ENCODE measurements at places on chromosomes 1 and 21. TPM values are rescaled to one million over a fixed set of nuclear protein-coding genes. Genes with fewer than 3 reads are reported as not detected.
A peak's percentile ranks its signal among the peaks of the same experiment; 100 is the strongest.

RFX5 gene
- 87.5 TPM for total RNA-seq

CASQ1 gene
- total RNA-seq: not detected

GUCA2B gene
- not detected for total RNA-seq

FASLG gene
- not detected for total RNA-seq

AVPR1B gene
- not detected for total RNA-seq

LCE2B gene
- not detected for total RNA-seq

C8B gene
- total RNA-seq: not detected

GRCh38 chr1:61612602-61613001 is 112.3 kb downstream of the TM2D1 start:
- no peak for DNase-seq

DNA sequence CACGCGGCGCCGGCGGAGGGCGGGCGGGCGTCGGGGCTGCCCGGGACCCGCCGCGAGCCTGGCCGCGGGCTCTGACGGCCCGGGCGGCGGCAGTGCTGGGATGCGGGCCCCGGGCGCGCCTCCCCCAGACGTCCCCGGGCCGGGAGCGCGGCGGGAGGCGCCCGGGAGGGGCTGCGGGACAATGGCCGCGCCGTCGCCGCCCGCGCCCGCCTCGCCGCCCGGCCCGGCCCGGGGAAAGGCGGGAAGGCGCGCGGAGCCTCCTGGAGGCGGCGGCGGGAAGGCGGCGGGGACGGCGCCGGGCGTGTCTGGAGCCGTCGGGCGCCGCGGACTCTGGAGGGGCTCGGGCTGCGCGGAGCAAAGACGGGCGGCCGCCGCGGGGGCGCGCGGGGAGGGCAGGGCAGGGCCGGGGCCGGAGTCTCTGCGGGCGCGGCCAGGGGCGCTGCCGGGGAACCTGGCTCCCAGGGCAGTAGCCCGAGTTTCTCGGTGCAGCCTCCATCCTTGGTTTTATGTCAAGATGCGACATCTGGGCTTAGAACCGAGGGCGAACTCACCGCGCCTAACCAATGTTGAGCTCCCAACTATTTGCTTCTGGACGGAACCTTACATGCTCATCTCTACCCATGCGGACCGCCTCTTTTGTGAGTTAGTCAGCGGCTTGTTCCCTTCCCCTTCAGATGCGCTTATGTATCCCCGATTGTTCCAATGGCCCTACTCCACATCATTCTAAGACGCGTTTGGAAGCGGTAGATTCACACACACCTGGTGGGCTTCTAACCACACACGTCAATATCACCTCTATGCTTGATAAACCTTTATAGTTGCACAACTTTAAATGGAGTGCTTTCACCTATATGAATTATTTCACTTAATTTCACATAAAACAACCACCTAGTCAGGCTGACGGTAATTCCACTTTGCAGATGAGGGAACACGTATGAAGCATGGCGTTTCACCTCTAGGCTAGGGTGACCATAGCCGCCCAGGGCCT is 651 bp downstream of the ZBTB8A start:
- DNase-seq: peak; percentile 89

DNA sequence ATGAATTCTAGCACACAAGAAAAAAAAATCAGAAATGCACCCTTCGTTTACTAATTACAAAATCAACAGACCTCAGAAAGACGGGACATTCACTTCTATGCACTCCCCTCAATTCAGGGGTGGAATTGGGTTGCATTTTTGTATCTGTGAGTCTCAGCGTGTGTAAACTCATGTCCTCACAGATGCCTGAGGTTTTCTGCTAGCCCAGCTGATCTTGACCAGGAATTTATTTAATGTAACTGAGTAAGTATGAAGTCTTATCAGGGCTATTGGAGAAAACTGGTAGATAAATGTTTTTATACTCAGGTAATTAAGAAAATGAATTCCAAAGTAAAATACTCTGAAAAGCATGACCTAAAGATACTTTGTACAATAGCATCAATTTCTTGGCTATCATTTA is 167.7 kb downstream of the RUNX1 start:
- DNase-seq: no peak

- no peak for DNase-seq
Measured at GRCh38 chr1:117013309-117013858, 11.8 kb downstream of the CD101 start.

GRCh38 chr21:33994373-33994772 is 78.8 kb upstream of the ATP5PO start:
- no peak for DNase-seq

DNA sequence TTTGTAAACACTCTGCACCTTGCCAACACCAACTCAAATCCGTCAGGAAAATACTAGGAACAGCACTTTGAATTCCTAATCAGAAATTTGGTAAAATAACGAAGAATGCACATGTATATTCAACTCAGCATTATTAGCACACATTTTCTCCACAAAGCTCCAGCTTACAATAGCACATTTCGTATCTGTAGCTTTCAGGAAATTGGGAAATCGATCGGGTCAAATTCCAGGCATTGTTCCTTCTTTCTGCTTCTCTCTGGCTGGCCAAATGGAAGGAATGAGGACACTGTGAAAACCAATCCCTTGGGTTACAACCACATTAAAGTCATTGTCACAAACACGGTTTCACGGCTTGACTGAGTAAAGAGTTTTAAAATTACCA is 58.6 kb downstream of the NPHP4 start:
- no peak for DNase-seq

DNA sequence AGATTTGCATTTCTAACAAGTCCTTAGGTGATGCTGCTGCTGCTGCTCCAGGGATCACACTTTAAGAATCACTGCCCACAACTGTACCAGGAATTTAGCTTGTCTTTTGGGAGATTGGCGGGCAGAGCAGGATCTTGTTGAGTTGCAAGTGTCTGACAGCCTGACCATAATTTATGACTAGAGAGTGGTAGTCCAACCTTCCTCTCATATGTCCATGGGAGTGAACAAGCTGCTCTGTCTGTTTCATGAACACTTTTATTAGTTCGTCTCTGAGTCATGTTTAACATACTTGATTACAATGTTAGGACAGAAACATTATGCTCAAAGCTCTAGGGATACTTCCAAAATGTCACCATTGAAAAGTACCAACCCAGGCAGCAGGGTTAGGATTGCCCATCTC is 169.6 kb downstream of the TGFB2 start:
- no peak for DNase-seq

DNA sequence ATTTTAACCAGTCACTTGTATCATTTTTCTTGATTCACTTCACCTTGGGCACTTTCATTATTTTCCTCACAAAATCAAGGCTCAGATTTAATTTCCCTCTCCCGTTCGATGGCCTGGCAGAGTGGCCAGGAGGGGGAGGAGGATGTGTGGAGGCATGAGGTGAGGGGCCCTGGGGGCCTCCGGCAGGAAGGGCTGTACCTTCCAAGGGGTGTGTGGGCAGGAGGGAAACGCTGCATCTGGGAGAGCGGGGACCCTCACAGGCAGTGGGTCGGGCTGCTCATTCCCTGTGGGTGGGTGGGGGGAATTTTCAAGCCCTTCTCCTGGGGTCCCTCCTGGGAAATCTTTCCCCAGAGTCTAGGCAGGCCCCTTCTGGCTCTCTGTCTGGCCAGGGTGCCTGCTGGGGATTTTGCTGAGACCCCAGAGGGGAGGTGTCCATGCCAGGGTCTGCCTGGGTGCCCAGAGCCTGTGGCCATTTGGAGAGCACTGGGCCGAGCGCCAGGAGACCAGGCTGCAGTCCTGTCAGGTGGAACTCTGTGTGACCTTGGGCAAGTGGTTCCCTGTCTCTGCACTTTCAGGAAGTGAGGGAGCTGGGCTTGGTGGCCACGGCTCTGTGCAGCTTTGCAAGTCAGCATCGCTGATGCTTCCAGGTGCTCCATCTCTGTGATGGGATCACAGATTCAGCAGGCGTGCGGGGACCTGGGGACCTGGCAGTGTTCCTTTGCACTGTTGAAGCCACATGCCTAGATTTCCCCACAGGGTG is 81.9 kb upstream of the C1orf174 start:
- DNase-seq: no peak

DNA sequence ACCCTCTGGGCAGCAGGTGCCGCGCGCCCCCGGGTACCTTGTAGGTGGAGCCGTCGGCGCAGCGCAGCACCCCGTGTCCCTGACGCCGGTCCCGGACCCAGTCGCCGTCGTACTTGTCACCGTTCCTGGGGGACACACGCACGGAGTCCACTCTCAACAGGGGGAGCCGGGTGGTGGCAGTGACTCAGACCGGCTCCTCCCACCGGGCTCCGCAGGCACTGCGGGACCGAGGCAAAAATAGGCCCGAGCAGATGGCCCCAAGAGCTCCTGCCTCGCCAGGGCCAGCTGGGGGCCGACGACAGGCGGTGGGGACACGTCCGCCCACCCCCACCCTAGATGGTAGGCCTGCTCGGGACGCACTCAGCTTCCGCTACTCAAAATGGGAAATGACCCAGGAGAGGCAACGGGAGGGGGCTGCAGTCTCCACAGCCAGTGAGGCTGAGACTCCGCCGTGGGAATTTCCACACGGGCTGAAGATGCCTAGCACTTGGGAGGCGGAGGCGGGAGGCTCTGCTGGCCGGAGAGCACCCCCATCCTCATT is 6.3 kb downstream of the MORN1 start:
- no peak for DNase-seq

DNA sequence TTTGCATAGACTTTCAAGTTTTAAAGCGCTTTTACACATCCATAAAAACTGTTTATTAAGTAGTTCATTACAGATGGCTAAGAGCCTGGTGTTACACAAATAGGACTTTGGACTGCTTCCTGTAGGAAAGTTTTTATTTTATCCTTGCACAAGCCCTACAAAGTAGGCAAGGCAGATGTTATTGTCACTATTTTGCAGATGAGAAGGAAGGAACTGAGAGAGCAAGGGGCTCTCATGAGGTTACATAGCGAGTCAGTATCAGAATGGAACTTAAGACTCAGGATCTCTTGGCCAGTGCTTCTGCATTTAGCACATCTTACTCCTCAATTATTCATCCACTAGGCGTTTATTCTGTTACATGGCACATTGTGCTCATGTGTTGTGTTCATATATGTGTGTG is 2.6 kb upstream of the MAPKAPK2 start:
- DNase-seq: no peak

DNA sequence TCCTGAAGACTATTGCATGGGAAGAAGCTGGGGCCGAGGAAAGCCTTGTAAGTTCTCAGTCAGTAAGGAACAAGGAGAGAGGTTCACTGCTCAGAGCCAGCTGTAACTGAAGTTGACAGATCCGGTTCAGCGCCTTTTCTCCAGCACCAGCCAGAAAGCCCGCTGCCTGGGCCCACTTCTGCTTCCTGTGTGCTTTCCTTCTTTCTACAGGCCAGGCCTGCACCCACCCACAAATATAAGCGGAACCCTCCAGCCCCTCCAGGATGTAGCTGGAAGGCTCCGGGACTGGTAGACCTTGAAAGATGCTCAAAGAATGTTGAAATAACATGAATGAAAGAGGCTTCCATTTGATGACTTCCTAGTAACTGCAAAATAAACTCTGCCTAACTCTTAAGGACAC is 38.8 kb downstream of the PARP1 start:
- DNase-seq: no peak

GRCh38 chr1:110523011-110523410 is 4.0 kb upstream of the KCNA10 start:
- DNase-seq: no peak

GRCh38 chr1:16198444-16199156 is 13.9 kb downstream of the ARHGEF19 start:
- DNase-seq: no peak

All from neural progenitor cell (in vitro differentiated cells).